Mesenchymal stem cell (in vitro differentiated cells and primary cell): ENCODE measurements at places on chromosomes 11 and 22.

- H3K27ac ChIP-seq: no peak overlapping the region
- DNase-seq: no peak
- H3K27me3 ChIP-seq: no peaks in the 10 kb centered on the region
- no peak overlapping the region for H3K4me3 ChIP-seq
- no peaks in the 10 kb centered on the region for H3K4me1 ChIP-seq
Measured at GRCh38 chr11:122128146-122128545, 12.1 kb upstream of the BLID start.

- H3K27me3 ChIP-seq: peaks cover 3% of the 10 kb centered on the region
- H3K27ac ChIP-seq: no peak overlapping the region
- DNase-seq: no peak
- peaks cover 4% of the 10 kb centered on the region for H3K4me1 ChIP-seq
Measured at GRCh38 chr11:1178906-1179305, 21.2 kb downstream of the MUC5AC start.

GRCh38 chr11:97905101-97905500, 1115.6 kb upstream of the CNTN5 start:
- no peak for DNase-seq
- H3K4me3 ChIP-seq: no peak overlapping the region
- H3K27ac ChIP-seq: no peak overlapping the region
- no peaks in the 10 kb centered on the region for H3K4me1 ChIP-seq

- H3K36me3 ChIP-seq: no peaks in the 10 kb centered on the region
- H3K27me3 ChIP-seq: peaks cover 21% of the 10 kb centered on the region
- peak overlapping the region; percentile 10 for H3K4me3 ChIP-seq
- no peak for DNase-seq
- no peak overlapping the region for H3K27ac ChIP-seq
Measured at GRCh38 chr11:1854132-1854948, 1.5 kb downstream of the LSP1 start.

- H3K27me3 ChIP-seq: peaks cover 26% of the 10 kb centered on the region
- DNase-seq: no peak
- no peaks in the 10 kb centered on the region for H3K36me3 ChIP-seq
Measured at GRCh38 chr11:133811850-133812685, 33.2 kb downstream of the SPATA19 start.

GRCh38 chr11:127074151-127074761, 73.7 kb upstream of the KIRREL3 start:
- no peak overlapping the region for H3K27ac ChIP-seq
- H3K27me3 ChIP-seq: peaks cover 6% of the 10 kb centered on the region
- DNase-seq: peak; percentile 21
- no peaks in the 10 kb centered on the region for H3K4me1 ChIP-seq
- no peak overlapping the region for H3K4me3 ChIP-seq

DNA sequence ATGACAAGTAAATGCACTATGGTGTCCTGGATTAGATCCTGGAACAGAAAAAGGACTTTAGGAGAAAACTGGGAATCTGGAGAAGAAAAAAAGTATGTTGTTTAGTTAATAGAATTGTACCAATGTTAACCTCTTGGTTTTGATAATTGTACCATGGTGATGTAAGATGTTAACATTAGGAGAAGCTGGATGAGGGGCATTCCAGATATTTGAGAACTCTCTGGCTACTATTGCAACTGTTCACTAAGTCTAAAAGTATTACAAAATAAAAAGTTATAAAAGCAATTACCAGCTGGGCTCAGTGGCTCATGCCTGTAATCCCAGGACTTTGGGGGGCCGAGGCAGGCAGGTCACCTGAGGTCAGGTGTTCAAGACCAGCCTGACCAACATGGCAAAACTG, 66.5 kb downstream of the EXT2 start:
- DNase-seq: no peak
- no peak overlapping the region for H3K27ac ChIP-seq
- H3K36me3 ChIP-seq: peaks cover 12% of the 10 kb centered on the region
- H3K4me3 ChIP-seq: no peak overlapping the region
- no peaks in the 10 kb centered on the region for H3K4me1 ChIP-seq
- H3K27me3 ChIP-seq: no peaks in the 10 kb centered on the region

DNA sequence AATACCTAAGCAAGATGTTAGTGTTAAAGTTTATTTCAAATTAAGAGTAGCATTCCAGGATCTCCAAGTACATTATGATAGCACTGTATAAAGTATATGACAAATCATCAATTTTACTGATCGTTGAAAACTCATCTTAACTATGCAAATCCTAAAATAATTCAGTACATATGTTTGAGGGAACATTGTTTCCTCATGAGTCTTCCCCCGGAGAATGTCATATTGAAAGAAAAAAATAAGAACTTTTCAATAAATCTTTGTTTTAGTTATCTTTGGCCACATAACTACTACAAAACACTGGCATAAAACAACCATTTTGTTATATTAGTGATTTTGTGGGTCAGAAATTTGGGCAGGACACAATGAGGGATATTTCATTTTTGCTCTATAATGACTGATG, 135.4 kb downstream of the METTL15 start:
- no peaks in the 10 kb centered on the region for H3K27me3 ChIP-seq
- H3K4me1 ChIP-seq: peaks cover 2% of the 10 kb centered on the region
- no peak for DNase-seq
- H3K4me3 ChIP-seq: no peak overlapping the region
- no peak overlapping the region for H3K27ac ChIP-seq
